Sigmoid colon (tissue), 7 donors: ENCODE measurements at places on chromosomes 3 and 15. TPM values are rescaled to one million over a fixed set of nuclear protein-coding genes. Genes with fewer than 3 reads are reported as not detected.

AKAP13 gene
- 73.7 TPM for polyA plus RNA-seq

METTL6 gene
- polyA plus RNA-seq: 5.4 TPM

KLHL40 gene
- not detected for polyA plus RNA-seq

DNA sequence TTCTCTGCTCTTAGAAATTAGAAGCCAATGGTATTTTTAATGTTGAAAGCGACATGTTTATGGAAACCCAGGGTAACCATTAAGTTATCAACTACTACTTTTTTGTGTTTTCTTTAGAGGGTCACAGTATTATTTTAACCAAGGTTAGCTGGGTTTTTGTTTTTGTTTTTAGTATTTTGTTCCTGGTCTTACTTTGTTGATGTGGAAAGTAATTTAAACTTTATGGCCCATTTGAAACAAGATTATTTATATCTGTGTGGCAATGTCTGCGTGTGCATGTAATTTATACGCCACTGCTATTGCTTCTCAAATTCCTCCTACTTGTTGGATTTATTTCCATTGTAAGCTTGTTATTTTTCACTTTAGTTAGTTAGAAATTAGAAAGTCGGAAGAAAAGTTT, 722.1 kb upstream of the NR2F2 start:
- DNase-seq: no peak

GRCh38 chr15:74889390-74889882, 406 bp upstream of the MPI start:
- DNase-seq: peak; percentile 75

RTP1 gene
- not detected for polyA plus RNA-seq

DNA sequence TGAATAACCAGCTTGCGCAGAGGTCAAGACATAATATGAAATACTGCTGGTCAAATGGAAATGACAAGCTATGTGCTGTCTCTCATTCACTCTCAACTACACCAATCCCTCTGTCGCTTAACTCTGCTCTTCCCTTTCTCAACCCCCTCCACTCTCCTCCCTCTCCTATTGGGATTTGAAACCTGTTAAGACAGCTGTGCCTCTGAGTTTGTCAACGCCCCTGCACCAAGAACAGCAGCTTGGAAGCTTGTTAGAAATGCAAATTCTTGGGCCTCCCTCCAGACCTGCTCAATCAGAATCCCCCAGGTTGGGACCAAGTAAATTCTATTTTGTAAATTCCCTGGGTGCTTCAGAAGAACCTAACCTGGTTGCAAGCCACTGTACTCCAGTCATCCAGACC, 149.7 kb upstream of the ATP2B2 start:
- DNase-seq: no peak

DNA sequence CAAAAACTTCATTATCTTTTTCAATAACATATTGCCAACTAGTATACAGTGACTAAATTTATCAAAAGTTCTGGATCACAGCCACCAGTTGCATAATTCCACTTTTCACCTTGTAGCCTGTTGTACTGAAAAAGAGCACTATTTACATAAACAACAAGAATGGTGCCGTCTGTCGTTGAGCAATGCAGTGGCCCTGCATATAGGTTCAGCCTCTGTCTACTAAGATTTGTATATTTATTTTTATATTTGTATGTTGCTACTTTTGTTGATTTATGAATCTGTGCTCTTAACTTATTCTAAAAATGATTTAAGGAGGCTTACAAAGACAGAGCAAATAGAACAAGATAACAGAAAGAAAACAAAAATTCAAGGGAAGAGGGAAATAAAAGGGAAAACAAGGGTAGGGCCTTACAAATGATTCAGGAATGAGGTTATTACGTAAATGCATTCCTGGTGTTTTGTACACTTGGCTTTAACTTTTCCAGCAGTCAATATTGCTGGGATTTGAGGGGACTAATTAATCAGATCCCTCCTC, 257.6 kb upstream of the STT3B start:
- no peak for DNase-seq

- no peak for DNase-seq
Measured at GRCh38 chr3:55894605-55895004, 407.5 kb upstream of the WNT5A start.

- no peak for DNase-seq
Measured at GRCh38 chr3:62237286-62237948, 135.9 kb downstream of the FEZF2 start.

DNA sequence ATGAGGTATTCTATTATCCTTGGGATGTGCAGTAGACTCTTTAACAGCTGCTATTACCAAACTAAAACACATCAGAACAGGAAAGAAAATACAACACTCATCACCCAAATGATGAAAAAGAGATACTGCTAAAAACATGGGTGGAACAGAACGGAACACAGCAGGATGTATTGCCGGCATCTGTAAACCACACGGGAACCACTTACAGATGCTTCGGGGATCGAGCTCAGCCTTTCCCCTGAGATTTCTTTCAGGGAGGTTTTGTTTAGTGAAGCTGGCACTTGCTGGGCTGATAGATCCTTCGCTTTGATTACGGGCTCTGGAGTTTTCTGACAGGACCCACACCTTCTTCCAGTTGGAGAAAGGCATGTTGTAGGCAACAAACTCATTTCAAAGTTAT, 182.3 kb upstream of the FAM3D start:
- DNase-seq: no peak

- no peak for DNase-seq
Measured at GRCh38 chr3:83248454-83248853, 1487.0 kb upstream of the GBE1 start.

DNA sequence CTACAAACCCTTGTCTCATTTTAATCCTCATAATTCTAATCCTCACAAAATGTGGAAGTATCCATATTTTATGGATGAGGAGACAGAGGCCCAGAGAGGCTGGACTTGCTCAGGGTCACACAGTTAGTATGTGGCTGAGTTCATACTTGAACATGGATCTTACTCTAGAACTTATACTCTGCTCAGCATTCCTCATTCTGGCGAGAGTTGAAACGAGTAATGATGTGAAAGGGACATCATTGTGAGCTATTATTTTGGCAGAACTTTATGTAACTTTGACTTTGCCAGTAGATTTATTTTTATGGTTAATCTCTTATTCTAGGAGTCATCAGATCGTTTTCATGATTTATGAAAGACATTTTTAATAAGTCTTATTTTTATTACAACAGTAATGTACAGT, 17.5 kb downstream of the AKAP13 start:
- no peak for DNase-seq

DENND6A gene
- polyA plus RNA-seq: 6.0 TPM

DNA sequence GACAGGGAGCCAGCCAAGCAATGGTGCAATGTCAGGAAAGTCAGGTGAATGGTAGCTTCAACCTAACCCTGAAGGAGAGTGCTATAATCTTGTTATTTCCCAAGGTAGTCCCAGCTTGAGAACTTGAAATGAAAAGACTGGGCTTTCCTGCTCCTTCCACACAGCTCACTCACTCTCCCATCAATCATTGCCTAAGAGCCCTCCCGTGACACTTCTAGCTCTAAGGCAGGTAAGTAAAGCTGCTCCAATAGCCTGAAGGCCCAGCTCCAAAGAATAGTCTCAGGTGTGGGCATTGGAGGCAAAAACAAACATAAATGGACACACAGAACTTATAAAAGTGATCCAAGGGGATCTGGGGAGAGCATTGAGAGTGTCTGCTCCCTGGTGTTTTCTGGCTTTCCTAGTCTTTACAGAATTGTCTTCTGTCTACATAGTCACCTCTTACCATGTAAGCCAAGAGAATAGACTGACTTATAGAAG, 63.1 kb upstream of the TBC1D5 start:
- DNase-seq: no peak

- DNase-seq: no peak
Measured at GRCh38 chr15:58224068-58224467, 85.9 kb downstream of the AQP9 start.

SLC2A2 gene
- not detected for polyA plus RNA-seq

DNA sequence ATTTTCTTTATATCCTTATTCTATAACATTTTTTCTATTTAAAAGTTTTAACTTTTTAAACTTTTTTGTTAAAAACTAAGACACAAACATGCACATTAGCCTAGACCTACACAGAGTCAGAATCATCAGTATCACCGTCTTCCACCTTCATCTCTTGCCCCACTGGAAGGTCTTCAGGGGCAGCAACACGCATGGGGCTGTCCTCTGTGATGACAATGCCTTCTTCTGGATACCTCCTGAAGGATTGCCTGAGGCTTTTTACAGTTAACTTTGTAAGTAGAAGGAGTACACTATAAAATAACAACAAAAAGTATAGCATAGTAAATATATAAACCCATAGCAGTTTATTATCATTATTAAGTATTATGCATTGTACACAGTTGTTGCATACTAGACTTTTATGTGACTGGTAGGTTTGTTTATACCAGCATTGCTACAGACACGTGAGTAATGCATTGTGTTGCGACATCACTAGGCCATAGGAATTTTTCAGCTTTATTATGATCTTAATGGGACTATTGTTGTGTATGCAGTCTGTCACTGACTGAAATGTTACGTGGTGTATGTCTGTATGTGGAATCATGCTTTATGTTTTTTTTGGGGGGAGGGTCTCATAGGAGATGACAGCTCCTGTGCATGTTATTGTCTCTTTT, 18.2 kb downstream of the ATP1B3 start:
- DNase-seq: no peak

DNA sequence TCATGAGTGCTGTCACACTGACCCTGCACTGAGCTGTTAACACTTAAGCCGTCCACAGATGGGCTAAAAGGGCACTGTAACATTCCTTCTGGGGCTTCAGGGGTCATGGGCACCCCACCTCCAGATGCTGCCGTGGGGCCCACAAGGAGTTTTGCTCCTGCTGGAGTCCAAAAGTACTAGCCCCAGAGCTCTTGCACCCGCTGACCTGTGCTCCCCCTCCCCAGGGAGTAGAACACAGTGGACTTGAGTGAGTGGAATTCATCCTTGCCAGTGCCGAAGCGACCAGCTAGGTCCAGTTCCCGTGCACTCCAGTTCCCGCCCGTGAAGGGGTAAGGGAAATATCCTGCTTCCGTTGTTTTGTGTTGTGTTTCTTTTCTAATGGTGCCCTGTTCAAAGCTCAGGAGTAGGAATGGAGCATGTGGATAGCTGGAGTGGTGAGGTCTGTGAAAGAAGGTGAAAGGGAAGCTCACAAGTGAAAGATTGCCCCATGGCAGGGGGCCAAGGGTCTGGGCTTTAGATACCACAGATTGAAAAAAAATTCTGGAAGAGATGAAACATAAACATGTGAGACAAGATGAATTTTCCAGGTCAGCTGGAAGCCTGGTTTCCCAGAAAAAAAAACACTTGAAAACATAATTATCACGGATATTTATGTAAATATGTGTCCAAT, 36.6 kb downstream of the SLCO2A1 start:
- DNase-seq: peak; percentile 62

DNA sequence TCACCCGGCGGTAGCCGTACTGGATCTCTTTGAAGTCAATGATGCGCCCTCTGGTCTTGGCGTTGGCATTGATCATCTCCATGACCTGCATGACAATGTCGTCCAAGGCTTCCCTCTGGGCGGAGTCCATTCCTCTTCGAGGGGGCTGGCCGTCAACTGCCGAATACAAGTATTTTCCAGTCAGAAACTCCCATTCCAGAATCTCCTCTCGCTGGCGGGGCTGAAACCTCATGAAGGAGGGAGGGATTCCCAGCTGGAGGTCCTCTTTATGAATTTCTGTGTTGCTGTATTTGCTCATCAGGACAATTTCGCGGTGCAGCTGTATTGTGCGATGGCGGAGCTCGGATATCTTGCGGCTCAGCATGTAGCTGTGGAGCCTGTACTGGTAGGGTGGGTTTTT, 73.4 kb downstream of the CHSY1 start:
- DNase-seq: no peak

DNA sequence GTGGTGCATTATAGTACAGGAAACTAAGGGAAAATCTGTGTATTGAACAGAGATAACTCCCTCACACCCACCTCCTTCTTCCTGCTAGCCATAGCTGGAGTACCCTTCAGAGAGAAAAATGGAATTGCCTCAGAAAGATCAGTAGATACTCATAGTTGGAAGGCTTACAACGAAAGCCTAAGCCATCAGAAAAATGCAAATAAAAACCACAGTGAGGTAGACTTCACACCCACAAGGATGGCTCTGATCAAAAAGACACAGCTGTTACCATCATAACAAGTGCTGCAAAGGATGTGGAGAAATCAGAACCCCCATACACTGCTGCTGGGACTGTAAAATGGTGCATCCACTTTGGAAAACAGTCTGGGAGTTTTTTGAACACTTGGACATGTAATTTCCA, 7.4 kb upstream of the DLG1 start:
- DNase-seq: no peak

- DNase-seq: no peak
Measured at GRCh38 chr3:33145901-33146580, 32.2 kb downstream of the CRTAP start.

- no peak for DNase-seq
Measured at GRCh38 chr15:93801206-93801605, 430.2 kb upstream of the MCTP2 start.
